ENCODE measurements at places on chromosomes 2 and 18.
A peak's percentile ranks its signal among the peaks of the same experiment; 100 is the strongest.

DNA sequence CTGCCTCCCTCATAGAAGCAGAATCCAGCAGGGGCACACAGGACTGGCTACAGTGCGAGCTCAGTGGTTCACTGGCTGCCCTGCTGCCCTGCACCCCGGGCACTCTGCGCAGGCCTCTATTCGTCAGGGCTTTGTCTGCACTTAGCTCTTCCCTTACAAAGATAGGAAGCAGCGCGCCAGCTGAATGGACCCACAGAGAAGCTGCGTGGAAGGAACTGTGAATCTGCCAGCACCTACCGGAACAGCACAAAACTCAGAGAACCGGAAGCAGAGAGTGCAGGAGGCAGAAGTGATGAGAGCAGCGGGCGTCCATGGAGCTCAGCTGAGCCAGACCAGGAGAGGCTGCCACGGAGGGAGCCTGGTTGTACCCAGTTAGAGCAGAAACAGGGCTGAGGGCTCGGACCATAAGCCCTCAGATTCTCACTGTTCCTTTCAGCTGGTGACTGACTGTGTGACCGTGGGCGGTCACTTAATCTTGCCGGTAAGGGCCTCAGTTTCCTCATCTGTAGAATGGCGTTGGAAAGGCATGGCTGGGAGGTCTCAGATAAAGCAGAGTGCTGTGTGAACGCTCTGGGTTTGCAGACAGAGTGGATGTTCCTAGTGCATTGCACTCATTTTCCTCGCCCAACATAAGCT lies 23.1 kb upstream of the SLC66A3 start:
- no peak for DNase-seq

- no peak for DNase-seq
Measured at GRCh38 chr2:95275151-95275515, 884 bp downstream of the PROM2 start.

DNA sequence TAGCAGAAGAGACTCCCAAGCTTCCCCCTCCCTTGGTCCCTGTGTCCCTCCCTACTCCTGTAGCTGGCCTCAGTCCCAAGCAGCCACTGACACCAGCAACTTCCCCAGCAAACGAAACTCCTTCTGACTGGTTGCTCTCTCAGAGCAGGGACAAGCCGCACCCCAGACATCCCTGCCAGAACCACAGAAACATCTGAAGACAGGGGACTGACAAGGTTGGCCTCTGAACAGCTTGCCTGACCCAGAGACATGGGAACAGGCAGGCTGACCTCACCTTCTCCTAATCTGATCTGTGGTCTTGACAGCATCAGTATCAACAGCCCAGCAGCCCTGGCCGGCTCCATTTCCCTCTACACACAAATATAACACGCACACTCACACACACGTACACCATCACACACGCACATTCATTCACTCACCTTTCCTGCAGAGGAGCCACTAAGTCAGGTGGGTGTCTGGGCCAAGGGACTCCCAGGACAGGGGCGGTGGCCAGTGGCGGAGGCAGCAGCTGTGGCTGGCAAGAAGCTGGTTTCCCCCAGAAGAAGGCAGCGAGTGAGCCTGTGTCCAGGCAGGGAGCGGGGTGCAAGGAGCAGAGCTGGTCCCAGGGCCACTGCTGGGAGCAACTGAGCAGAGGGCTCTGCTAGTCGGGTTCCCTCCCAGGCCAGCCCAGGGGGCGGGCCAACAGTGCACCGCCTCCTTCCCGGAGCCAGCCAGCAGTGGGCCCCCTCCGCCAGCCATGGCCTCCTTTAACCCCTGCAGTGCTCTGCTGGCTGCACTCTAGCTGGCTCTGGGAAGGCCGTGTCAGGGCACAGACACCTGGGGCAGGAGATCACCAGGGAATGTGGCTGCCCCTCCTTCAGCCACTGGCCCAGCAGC lies 59.1 kb downstream of the TNS1 start:
- DNase-seq: peak; percentile 89

GRCh38 chr2:10486091-10486490 lies 38.0 kb upstream of the ODC1 start:
- DNase-seq: no peak

GRCh38 chr2:9984217-9984739 lies 32.8 kb downstream of the GRHL1 start:
- no peak for DNase-seq

GRCh38 chr2:200703127-200703925 lies 108.4 kb upstream of the BZW1 start:
- no peak for DNase-seq

DNA sequence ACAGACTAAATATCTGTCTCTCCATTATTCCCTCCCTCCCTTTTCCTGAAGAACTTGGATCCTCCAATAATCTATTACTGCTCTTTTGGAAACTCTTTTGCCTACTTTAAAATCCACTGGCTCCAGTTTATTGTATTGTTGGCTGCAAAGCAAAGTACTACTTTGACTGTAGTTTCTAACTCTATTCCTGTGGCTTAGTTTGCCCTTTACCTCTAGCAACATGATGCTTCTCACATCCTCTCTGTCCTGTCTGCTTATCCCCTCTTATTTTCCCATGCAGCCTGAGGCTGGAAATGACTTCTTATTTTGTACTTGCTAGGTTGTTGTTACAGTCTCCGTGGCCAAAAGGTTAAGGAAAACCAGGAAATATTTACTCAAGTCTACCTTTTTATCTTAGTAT lies 26.8 kb downstream of the PDK1 start:
- no peak for DNase-seq

- no peak for DNase-seq
Measured at GRCh38 chr2:27737676-27738348, 33.7 kb upstream of the MRPL33 start.

DNA sequence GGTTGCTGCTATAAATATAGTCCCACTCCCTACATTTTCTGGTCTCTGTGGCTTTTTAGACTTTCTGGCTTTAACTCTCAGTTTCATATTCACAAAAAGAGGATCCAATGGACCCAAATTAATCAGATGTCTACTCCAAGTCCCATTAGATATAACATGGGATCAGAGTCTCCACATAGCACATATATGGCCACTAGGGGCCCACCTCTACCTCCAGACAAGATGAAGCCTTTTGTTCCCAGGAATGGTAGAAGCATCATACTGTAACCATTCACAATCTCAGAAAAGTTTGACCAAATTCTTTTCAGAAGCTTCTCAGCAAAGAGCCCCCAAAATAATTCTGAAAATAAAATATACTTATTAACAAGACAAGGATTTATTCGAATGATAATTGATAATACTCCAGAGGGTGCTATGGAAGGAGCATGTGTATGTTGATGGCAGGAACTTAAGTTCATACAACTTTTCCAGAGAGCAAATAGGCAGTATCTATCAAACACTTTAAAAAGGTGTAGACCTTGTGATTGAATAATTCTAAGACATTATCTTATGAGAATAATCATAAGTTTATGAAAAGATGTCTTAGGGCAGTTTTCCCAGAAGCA lies 382.3 kb upstream of the CRIM1 start:
- no peak for DNase-seq

All from NCI-H510A (cell line).